Activated T-helper 9 cell treated with anti-CD3 and anti-CD28 coated beads, Interleukin-2, amount 50 U/mL, for 16 hours (primary cell): ENCODE measurements at places on chromosomes 5 and 9.

DNA sequence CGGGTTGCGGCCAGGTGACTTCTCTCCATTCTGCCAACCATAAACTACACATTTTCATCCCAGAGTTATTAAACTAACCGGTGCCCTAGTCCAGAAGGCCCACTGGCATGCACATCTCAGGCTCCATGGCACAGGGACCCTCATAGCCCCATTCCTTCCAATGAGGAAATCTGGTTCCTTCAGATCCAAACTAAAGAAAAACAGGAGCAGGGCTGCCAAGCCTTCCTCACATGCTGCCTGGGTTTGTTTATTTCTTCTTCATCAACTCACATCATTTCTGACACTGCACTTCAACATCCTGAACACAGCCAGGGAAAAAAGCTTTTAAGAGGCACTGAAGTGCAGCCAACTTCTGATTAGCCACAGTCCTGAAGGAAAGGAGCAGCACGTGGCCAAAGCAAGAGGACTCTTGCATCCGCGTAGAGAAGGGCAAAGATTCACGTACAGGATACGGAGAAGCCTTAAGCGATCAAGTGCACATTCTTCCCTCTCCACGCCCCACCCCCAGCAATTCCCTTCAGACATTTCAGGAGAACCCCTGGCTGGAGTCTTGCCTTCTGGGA, 22.5 kb downstream of the LHFPL2 start:
- no peak for DNase-seq

- DNase-seq: no peak
Observed at GRCh38 chr9:84701801-84702200, 32.3 kb downstream of the NTRK2 start.

- no peak for DNase-seq
Observed at GRCh38 chr5:98464737-98465330, 308.6 kb upstream of the RGMB start.

DNA sequence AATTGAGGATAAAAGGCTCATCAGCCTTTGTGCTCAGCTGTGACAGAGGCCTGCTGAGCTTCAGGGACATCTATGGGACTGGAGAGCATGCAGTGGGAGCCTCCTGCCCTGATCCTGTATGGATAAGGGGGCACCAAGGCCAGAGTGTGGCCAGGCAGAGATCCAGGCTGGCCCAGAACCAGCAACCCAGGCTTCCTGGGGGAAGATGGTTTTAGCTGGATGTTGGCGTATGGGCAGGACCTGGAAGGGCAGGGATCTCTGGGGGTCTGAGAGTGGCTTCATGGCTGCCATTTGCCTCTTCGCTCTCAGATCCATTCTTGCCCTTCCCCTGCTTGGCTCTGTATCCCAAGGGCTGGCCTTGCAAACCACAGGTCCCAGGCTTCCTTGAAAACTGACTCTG, 169.9 kb downstream of the MACROH2A1 start:
- DNase-seq: no peak

- DNase-seq: no peak
Observed at GRCh38 chr5:80106916-80107315, 71.8 kb downstream of the THBS4 start.

DNA sequence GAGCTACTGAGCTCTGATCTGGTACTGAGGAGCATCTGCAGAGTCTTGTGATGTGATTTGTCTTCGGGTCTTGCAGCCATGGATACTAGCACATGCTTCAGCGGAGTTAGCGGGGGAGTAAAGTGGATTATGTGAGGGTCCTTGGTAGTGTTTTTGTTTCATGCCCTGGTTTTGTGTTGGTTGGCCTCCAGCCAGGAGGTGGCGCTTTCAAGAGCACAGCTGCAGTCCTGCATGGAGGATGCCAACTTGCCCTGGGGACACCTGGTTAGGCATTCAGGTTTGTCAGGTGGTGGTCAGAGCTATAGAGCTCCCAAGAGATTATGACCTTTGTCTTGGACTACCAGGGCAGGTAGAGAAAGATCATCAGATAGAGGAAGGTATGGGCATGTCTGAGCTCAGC, 185.8 kb upstream of the CDH6 start:
- no peak for DNase-seq

DNA sequence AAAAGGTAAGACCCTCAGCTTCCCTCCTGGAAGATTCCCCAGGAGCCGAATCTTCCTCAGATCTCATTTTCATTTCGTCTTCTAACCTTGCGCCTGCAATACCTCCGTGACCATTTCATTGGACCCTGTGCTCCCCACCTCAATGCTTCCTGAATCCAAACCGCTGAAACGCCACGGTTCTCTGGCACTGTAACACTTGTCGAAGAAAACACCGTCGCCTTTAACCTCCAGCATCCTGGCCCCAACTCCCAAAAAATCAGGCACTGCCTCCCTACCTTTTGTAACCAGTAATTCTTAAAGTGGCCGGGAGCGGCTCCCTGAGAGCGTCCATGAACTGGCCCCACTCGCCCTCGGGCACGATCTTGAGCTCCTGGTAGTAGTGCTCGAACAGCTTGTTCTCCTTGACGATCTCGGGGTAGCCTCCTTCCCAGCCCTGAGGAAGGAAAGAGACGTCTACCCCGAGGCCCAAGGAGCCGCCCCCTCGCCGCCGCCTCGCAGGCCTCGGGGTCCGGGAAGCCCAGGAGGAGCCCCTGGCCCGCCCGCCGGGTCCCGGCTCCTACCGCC, 438 bp downstream of the NSUN2 start:
- DNase-seq: no peak

DNA sequence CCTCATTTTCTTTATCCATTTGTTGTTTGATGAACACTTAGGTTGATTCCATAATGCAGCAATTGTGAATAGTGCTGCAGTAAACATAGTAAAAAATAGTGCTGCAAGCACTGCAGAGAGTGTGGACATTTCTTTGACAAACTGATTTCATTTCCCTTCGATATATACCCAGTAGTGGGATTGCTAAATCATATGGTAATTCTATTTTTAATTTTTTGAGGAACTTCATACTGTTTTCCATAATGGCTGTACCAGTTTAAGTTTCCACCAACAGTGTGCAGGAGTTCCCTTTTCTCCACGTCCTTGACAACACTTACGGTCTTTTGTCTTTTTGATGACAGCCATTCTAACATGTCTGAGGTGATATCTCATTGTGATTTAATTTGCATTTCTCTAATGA, 138.2 kb upstream of the PLPPR1 start:
- no peak for DNase-seq

DNA sequence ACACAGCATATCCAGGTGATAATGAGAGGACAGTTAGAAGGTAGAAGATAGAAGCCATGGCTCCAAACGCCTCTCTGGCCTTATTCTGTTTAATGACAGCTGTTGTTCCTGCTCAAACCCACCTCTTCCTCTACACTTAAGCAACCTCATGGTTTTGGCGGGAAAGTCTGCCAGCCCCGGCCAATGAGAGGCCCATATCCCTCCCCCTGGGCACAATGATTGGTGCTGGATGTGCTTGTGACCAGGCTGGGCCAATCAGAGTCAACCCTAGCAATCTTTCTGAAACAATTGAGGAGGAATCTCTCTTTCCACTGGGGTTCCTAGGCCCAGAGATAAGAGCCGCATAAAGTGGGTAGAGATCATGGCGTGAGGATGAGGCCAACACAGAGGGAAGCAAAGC, 4.8 kb upstream of the GFI1B start:
- no peak for DNase-seq

DNA sequence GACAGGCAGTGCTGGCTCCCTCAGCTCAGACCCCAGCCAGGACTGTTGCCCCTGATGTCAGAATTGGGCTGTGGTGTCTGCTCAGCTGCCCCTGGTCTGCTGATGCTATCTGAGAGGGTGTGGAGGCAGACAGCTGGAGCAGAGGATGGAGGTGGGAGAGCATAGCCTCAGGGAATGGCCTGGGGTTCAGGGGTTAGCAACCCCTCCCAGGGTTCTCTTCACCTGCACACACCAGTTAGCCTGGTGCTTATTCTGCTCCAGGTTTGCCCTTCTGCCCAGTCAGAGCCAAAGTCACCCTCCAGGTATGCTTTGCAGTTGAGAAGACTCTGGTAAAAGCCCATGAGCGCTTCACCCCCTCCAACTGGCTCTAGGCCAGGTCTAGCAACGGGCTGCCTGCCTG, 109.8 kb downstream of the SAXO1 start:
- DNase-seq: no peak

- DNase-seq: no peak
Observed at GRCh38 chr9:134534661-134535080, 106.9 kb upstream of the COL5A1 start.

GRCh38 chr5:160969645-160970044, 117.6 kb upstream of the ATP10B start:
- no peak for DNase-seq

DNA sequence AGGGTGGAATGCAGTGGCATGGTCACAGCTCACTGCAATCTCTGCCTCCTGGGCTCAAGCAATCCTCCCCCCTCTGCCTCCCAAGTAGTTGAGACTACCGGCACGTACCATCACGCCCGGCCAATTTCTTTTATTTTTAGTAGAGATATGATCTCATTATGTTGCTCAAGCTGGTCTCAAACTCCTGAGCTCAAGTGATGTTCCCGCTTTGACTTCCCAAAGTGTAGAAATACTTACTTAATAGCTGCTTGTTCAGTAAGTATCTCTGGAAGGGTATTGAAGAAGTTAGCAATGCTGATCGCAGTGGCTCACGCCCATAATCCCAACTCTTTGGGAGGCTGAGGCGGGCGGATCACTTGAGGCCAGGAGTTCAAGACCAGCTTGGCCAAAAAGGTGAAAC, 35.7 kb upstream of the PLIN2 start:
- DNase-seq: no peak

DNA sequence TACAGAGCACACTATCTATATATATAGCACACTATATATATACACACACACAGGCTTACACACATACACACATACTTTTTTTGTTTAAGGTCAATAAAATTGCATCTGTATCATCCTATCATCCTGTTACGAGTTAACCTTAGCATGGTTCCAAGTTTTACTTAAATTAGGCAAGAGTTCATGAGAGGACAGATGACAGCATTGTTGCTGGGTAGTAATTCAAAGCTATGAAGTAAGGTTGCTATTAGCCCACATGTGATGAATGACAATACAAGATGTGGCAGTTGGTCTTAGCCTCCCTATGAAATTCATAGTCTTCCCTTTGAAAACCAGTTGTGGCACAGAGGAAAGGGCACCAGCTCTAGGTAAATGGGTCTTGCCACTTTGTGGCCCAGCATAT, 438.1 kb downstream of the ACTL7B start:
- no peak for DNase-seq
